Pancreas (tissue), 10 donors: ENCODE measurements at places on chromosomes 7 and 10.

DNA sequence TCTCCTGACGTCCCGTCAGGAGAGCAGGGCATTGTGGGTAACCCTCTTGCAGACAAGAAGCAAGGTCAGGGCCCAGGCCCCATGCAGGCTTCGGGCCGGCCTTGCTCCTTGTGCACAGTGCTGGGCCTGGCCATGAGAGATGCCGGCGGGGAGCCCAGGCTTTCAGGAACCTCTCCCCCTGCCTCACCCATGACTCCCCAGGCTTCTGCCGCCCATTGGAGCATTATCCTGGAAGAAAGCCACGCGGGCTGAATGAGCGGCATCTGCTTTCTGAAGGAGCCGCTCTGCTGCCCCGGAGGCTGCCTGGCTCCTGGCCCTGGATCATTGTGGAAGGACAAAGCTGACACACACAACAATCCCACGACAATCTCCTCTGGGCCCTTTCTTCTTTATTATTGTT lies 233.5 kb downstream of the TCF7L2 start:
- no peak for DNase-seq

- DNase-seq, result no peak
Observed at GRCh38 chr10:13972609-13973008, 358.1 kb downstream of the FRMD4A start.

DNA sequence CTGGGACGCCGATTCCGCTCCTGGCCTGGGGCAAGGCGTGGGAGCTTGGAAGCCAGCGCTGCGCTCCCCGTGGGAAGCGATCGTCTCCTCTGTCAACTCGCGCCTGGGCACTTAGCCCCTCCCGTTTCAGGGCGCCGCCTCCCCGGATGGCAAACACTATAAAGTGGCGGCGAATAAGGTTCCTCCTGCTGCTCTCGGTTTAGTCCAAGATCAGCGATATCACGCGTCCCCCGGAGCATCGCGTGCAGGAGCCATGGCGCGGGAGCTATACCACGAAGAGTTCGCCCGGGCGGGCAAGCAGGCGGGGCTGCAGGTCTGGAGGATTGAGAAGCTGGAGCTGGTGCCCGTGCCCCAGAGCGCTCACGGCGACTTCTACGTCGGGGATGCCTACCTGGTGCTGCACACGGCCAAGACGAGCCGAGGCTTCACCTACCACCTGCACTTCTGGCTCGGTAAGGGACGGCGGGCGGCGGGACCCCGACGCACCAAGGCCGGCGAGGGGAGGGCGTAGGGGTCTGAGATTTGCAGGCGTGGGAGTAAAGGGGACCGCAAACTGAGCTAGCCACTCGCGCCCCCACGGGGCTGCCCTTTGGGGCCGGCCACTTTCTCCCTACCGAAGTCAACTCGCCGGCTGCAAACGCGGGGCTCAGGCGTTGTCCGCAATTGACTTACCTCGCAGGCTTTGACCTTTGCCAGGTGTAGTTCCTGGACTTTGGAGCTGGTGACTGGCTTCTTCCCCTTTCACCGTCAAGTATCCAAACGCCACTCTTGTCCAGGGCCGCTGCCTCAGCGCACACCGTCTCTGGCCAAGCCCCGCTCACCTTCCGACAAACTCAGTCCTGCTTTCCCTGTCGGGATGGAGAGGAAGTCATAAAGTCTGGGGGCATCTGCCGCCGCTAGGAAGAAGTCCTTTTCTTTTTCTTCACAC lies at the start of gene SCIN:
Gene SCIN, plus strand, starts transcription at position 187 of the 928 bp plus-strand sequence. Its CDS starts 67 bp downstream, at position 254.
- DNase-seq, result peak; percentile 74

DNA sequence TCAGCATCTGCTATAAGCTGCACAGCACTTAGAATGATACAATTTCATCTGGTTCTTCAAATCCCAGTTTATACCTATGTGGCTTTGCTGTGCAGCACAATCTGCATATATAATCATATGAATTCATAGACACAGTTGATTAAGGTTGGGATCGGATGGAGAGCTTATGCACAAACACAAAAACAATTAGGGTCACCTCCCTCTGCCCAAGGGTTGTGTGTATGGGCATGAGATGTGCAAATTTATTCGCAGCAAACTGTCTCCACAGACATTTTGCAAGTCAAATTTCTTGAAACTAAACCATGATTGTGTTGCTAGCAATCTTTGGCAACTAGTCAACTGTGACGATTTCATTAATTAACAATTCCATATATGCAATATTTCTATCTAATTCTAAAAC lies 955.7 kb downstream of the SORCS3 start:
- no peak for DNase-seq

DNA sequence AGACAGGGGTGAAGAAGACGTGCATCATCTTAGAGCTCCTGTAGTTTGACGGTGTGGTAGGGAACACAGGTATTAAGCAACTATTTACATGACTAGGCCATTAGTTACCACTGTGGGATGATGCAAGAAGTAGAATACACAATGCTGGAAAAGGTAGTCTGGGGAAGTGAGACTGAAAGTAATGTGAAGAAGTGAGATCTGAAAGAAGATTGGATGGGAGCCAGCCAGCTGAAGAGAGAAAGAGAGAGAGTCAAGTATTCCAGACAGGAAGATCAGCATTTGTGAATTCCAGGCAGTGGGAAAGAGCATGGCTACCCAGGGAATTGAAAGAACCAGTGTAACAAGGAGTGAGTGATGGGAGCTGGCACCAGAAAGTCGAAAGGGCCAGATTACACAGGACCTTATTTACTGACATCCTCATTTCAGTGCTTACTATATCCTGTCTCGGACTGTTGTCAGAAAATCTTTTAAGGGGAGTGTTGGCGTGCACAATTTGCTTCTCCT lies 4.0 kb upstream of the CFAP58 start:
- DNase-seq, result no peak

DNA sequence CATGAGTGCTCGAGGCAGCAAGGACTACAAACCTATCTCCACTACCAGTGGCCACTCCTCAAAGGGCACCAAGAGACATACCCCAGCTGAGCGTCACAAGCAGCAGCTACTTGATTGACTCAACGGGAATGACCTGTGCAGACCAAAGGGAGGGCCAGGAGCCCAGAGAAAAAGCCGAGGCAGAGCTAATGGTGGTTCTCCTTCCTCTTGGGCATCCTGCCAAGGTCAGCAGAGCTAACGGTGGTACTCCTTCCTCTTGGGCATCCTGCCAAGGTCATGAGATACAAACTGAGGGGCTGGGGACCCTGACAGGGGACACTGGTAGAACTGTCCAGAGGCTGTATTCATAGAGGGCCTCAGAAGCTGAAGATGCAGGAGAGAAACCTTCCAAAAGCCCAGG lies 60.4 kb downstream of the FAM53B start:
- DNase-seq, result no peak

DNA sequence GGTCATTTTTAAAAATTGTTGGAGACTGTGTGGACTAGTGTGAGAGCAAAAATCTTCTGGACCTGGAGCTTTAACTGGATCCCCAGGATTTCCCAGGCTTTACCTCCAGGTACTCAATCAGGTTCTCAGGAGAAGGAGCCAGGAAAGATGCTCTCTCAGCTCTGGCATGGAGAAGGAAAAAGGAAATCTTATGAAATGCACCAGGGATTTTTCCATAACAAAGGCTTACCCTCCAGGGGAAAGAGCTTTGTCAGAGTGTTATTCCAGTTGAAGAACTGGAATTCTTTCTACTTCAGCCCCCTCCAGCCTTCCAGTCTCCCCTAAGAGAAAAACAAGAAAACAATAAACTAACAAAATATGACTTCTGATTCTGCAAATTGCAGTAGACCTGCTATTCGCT lies 436.7 kb upstream of the ANKRD30A start:
- DNase-seq, result no peak

DNA sequence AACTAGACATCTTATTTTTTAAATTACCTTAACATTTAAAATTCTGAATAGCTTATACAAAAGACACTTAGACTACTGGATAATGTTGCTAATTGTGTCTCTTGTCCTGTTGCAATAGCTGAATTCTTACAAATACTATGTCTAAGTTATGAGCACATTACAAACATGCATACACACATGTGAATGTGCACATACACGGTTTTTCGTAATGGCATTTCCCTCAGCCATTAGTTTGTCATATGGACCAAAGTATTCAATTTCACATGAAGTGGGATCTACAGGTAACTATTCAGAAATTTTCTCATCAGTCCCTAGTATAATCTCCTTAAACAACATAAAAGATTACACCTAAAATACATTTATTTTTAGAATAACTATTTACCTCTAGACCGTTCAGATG lies 178.6 kb upstream of the BET1 start:
- DNase-seq, result no peak

DNA sequence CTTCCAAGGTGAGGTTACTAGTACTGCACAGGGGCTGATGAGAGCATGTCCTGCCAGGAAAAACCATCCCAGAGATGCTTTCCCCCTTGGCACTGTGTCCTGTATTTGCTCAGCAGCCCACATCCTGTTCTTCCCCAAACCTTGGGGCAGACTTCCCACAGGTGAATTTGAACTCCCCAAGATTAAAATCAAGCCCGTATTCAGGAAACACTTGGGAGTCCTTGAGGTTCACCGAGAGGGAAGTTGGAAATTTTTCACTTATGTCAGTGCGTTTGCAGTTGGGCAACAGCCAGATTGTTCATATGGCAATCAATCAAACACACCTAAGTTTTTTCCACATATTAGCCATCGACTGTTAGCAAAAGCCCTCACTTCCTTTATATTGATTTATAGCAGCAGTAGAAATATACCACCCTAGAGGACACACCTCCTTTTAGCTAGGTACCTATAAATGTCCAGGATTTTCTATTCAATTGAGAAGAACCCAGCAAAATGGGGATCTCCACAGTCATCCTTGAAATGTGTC lies at the start of gene DMBT1:
Gene DMBT1, plus strand, starts transcription at position 476 of the 526 bp plus-strand sequence. Its CDS starts 17 bp downstream, at position 493.
- DNase-seq, result no peak

GRCh38 chr7:35004531-35005095 lies 32.7 kb downstream of the DPY19L1 start:
- no peak for DNase-seq

GRCh38 chr7:157565981-157566630 lies 229.3 kb downstream of the DNAJB6 start:
- peak; percentile 43 for DNase-seq

DNA sequence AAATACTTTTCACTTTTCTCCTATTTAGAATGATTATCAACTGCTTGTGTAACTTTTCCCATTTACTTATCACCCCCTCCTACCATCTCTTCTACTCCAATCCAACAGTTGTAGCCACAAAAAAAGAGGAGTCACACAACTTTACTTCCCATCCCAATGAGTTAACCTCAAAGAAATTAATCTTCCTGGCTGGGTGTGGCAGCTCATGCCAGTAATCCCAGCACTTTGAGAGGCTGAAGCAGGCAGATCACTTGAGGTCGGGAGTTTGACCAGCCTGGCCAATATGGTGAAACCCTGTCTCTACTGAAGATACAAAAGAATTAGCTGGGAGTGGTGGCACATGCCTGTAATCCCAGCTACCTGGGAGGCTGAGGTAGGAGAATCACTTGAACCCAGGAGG lies 19.9 kb downstream of the SYPL1 start:
- no peak for DNase-seq

DNA sequence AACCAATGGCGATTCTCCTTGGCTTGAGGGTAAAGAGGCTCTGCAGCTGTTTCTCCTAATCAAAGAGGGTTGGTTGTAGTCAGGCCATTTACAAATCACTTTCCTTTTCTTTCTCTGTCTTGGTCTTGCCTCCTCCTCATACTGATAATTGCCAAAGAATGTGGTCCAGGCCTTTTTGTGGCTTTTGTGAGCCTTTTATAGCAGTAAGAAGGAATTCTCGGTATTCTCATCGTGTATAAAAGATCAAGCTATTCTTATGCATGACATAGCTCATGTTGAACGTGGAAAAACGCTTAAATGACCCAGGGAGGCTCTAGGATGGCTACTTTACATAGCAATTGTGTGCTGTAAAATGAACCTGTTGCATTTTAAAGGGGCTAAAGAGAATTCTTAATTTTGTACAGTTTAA lies 62.6 kb downstream of the RBM20 start:
- no peak for DNase-seq

DNA sequence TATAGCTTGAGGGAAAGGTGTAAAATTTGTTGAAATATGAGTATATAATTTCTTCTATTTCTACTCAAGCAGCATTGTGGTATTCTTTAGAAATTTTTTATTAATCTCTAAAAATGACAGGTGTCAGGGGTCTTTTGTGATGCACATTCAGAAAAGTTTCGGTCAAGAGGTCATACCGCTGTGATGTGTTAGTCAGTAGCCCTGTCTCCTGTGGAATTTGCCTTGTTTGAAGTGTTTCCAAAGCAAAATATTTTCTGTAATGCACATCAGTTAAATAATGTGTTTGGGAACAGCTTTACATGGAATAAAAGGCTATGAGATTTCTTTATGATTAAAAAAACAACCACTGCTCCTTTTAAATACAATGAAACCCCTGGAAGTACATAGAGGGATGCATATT lies 35.8 kb downstream of the FOXP2 start:
- DNase-seq, result no peak

DNA sequence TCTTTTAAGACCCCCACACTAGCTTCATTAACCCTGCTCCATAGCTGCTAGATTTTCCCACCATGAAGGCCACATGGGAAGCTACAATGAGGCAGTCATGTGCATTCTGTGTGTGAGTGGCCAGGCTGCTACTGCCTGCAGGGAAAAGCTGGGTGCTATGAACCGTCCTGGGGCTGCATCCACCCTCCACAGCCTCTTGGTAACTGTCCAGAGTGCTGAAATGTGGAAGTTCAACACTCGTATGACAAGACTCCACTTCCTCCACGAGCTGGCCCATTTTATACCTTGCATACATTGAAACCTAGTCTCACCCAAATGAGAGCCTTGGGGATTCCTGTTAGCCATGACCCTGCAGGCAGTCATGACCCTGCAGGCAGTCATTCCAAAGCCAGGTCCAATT lies 59.4 kb downstream of the CUZD1 start:
- no peak for DNase-seq

- no peak for DNase-seq
Observed at GRCh38 chr10:50536617-50537240, 87.0 kb downstream of the SGMS1 start.

DNA sequence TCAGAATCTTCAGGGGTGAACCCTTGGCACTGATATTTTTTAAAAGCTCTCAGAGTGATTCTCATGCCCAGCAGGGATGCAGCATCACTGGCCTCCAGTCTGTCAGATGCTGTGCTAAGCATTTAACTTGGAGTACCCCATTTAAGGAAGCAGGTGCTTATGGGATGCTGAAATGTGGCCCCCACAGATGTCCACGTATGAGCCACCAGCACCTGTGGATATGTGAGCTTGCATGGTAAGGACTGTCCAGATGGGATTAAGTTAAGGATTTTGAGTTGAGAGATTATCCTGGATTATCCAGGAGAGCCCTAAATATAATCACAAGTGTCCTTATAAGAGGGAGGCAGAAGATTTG lies 17.7 kb downstream of the CHST3 start:
- DNase-seq, result no peak

DNA sequence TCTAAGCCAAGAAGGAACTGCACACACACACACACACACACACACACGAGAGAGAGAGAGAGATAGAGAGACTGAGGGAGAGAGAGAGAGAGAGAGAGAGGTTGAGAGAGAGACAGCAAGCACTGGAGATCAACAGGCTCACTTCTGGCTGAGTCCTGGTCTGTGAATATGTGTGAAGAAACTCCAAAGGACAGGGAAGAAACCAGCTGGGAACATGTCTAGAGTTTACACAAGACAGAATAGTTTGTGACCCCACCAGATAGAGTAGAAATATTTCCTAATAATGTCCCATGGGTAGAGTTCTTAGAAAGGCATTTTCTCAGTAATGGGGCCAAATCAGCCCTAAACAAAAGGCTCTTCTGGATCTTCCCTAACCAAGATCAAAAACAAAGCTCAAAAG lies 155.5 kb upstream of the IGFBP3 start:
- no peak for DNase-seq
